ENCODE measurements at places on chromosomes 1 and 21. TPM values are rescaled to one million over a fixed set of nuclear protein-coding genes. Genes with fewer than 3 reads are reported as not detected.

GRCh38 chr1:107875689-107876088 is 89.3 kb downstream of the VAV3 start:
- no peak for DNase-seq
- H3K27ac ChIP-seq: no peak overlapping the region
- peaks cover 8% of the 10 kb centered on the region for H3K4me1 ChIP-seq
- H3K4me3 ChIP-seq: no peak overlapping the region
- no peaks in the 10 kb centered on the region for H3K27me3 ChIP-seq

Gene SNAP47
- 29.2 TPM for total RNA-seq

DNA sequence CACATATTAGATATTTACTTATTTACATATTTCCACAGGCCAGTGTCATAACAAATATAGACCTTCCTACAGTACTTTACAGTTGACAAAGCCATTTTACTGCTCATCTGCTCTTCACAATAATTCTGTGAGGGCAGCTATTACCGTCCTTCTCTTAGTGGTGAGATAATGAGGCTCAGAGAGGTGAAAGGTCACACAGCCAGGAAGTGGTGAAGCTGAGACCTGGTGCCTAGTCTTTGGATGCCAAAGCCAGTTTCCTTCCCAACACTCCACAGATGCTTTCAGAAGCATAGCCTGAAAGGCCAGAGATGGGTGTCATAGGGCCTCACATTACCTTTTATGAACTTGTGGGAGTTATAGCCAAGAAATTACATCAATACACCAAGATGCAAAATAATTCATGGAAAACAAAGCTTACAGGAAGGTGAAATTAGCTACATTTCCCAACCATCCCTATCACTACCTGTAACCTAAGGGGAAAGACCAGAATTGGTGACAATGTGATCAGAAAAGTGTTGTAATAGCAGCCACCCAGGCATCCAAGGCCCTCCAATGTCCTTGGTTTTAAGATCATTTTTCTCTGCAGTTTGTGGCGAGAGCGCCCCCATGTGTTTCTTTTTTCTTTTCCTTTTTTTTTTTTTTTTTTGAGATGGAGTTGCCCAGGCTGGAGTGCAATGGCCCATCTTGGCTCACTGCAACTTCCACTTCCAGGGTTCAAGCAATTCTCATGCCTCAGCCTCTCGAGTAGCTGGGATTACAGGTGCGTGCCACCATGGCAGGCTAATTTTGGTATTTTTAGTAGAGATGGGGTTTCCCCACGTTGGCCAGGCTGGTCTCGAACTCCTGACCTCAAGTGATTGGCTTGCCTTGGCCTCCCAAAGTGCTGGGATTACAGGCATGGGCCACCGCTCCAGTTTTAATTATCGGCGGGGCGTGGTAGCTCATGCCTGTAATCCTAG is 26.5 kb upstream of the RPL11 start:
- H3K27ac ChIP-seq: peak overlapping the region; percentile 38
- peak overlapping the region; percentile 3 for H3K4me3 ChIP-seq
- H3K4me1 ChIP-seq: peaks cover 8% of the 10 kb centered on the region
- H3K36me3 ChIP-seq: no peaks in the 10 kb centered on the region
- peaks cover 3% of the 10 kb centered on the region for H3K27me3 ChIP-seq
- no peak for DNase-seq

Gene LCE1F
- total RNA-seq: not detected

Gene GPA33
- 3.0 TPM for total RNA-seq

DNA sequence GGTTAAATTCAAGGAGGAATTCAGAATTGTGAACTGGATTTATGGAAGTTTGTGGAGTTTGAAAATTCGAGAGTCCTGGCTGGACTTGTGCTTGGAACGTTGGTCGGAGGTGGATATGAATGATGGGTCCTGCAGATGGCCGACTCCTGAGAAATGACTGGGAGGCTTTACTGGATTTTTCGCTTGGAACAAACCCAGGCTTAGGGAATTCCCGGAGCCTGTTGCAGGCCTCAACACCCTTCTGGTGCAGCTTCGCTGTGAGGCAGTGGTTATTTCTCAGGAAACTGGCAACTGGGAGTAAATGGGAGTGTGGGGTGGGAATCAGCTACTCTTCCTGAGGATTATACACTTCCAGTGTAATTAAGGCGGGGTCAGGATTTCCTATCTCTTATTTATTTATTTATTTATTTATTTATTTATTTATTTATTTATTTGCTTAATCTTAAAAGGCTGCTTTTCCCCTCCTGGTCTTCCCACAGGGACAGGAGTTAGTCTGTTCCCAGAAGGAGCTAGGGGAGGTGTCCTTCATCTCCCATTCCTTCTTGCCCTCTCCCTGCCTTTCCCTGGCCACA is 21.1 kb downstream of the MAPKAPK2 start:
- DNase-seq: no peak
- peaks cover 63% of the 10 kb centered on the region for H3K4me1 ChIP-seq
- H3K27me3 ChIP-seq: no peaks in the 10 kb centered on the region
- peaks cover 11% of the 10 kb centered on the region for H3K36me3 ChIP-seq
- H3K27ac ChIP-seq: no peak overlapping the region

Gene S100A5
- total RNA-seq: 2.2 TPM

DNA sequence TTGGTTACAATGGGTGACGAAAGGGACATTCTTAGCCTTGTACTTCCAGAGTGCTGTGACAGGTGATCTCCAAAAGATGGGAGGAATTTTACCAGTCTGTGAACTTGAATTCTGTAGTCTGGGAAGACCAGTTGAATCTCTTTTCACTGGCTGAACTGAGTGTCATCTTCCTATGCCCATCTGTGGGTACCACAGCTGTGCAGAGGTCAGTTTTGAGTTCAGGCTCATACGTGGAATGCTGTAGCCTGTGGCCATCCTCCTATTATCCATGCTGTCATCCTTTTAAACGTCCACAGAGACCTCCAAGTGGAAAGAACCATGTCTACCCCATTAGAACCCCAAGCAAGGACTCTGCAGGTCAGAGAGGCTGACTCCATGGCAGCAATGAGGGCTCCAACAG is 32.1 kb downstream of the TMEM51 start:
- H3K27ac ChIP-seq: no peak overlapping the region
- no peaks in the 10 kb centered on the region for H3K36me3 ChIP-seq
- peaks cover 10% of the 10 kb centered on the region for H3K27me3 ChIP-seq
- peaks cover 2% of the 10 kb centered on the region for H3K4me1 ChIP-seq
- DNase-seq: no peak

DNA sequence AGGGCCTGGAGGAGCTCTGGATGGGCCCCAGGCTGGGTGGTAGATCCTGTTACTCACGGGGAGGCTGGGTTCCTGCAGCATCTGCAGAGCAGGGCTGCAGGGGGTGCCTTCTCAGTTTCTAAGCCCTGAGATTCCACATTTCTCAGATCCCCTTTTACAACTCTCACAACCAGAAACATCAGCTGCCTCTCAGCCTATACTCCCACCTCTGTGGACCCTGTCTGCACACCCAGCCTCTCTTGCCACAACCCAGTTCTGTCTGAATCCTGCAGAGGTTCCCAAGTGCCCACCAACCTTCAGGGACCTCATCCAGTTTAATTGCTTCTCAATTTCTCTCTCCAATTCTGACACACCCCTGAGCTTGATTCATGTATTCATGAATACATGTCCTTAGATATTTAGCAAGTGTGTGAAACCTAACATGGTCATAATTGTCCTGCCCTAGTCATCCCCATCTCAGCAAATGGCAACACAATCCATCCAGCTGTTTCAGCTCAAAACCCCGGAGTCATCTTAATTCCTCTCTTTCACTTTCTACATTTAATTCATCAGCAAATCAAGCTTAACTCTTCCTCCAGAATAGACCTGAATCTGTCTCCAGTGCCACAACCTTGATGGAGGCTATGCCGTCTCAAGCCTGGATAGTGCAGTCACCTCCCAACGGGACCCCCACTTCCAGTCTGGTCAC is 57.0 kb upstream of the NEK2 start:
- H3K4me3 ChIP-seq: no peak overlapping the region
- no peaks in the 10 kb centered on the region for H3K36me3 ChIP-seq
- no peak for DNase-seq
- peaks cover 2% of the 10 kb centered on the region for H3K27me3 ChIP-seq
- no peak overlapping the region for H3K27ac ChIP-seq
- peaks cover 2% of the 10 kb centered on the region for H3K4me1 ChIP-seq

GRCh38 chr1:12505639-12506280 is 112.2 kb downstream of the DHRS3 start:
- no peak overlapping the region for H3K4me3 ChIP-seq
- peaks cover 20% of the 10 kb centered on the region for H3K4me1 ChIP-seq
- H3K36me3 ChIP-seq: peaks cover 21% of the 10 kb centered on the region
- H3K27me3 ChIP-seq: no peaks in the 10 kb centered on the region

- H3K4me1 ChIP-seq: peaks cover 8% of the 10 kb centered on the region
- no peaks in the 10 kb centered on the region for H3K27me3 ChIP-seq
- no peak for DNase-seq
- H3K4me3 ChIP-seq: peak overlapping the region; percentile 17
- H3K36me3 ChIP-seq: peaks cover 23% of the 10 kb centered on the region
These were observed 203.2 kb downstream of the APP start for GRCh38 chr21:25967181-25967900.

Gene PADI1
- total RNA-seq: not detected

DNA sequence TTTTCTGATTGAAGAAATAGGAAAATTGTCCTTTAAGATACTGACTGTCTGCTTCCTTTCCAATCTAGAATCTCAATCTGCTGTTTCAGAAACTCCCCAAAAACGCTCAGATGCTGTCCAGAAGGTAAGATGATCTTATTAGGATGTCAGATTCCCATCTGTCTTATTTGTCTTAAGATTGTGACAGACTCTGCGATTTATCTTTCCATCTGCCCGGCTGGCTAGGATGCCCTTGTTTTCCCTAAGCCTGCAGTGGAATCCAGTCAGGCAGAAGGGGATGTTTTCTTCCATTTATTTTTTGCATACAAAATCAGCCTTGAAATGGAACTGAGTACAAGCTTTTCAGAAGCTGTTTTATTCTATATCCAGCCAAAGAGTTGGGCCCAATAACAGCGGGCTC is 96.5 kb downstream of the FMN2 start:
- no peak for DNase-seq
- no peak overlapping the region for H3K4me3 ChIP-seq
- H3K27ac ChIP-seq: no peak overlapping the region
- H3K27me3 ChIP-seq: peaks cover 4% of the 10 kb centered on the region
- H3K4me1 ChIP-seq: no peaks in the 10 kb centered on the region

- H3K36me3 ChIP-seq: peaks cover 10% of the 10 kb centered on the region
- no peaks in the 10 kb centered on the region for H3K4me1 ChIP-seq
- no peak overlapping the region for H3K4me3 ChIP-seq
- no peak for DNase-seq
These were observed 38.4 kb downstream of the ACBD3 start for GRCh38 chr1:226148121-226148648.

Gene HCRTR1
- not detected for total RNA-seq

Gene HCN3
- 5.0 TPM for total RNA-seq

Gene GLRX2
- 18.0 TPM for total RNA-seq

Gene OR14K1
- total RNA-seq: not detected

Gene KRTAP13-2
- not detected for total RNA-seq

Gene GTF2B
- 40.2 TPM for total RNA-seq

DNA sequence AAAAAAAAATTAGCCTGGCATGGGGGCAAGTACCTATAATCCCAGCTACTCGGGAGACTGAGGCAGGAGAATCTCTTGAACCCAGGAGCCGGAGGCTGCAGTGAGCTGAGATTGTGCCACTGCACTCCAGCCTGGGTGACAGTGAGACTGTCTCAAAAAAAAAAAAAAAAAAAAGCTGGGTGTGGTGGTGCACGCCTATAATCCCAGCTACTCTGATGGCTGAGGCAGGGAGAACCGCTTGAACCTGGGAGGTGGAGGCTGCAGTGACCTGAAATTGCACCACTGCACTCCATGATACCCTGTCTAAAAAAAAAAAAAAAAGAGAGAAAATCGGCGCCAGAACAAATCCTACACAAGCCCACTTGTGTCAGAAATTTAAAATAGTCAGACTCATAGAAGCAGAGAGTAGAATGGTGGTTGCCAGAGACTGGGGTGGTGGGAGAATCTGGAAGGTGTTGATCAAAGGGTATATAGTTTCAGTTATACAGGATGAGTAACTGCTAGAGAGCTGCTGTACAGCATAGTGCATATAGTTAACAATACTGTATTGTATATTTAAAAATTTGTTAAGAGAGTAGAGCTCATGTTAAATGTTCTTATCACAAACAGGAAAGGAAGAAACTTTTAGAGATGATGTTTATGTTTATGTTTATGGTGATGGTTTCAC is 9.6 kb downstream of the DIP2A start:
- H3K4me1 ChIP-seq: peaks cover 20% of the 10 kb centered on the region
- peaks cover 20% of the 10 kb centered on the region for H3K36me3 ChIP-seq
- H3K27ac ChIP-seq: no peak overlapping the region
- no peaks in the 10 kb centered on the region for H3K27me3 ChIP-seq
- no peak for DNase-seq

GRCh38 chr1:226093621-226094020 is 31.1 kb downstream of the H3-3A start:
- H3K4me1 ChIP-seq: no peaks in the 10 kb centered on the region
- DNase-seq: peak; percentile 7
- no peak overlapping the region for H3K4me3 ChIP-seq
- no peaks in the 10 kb centered on the region for H3K36me3 ChIP-seq
- no peak overlapping the region for H3K27ac ChIP-seq
- peaks cover 22% of the 10 kb centered on the region for H3K27me3 ChIP-seq

DNA sequence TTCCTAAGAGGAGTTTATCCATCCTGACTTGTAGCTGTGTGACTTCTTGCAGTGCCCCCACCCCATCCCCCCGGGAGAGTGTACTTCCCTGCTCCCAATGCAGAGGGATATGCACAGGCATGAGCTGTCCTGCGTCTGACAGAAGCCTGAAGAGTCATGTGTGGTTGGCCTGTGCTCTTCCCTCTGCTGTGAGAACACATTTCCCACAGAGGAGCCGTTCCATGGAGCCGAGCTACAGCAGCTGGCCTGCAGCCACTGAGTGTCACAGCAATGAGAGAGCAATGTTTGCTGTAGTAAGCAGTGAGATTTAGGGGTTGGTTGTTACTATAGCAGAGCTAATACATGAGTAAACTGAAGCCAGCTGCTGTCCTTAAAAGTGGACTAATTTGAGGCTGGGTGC is 22.0 kb downstream of the PARS2 start:
- no peak overlapping the region for H3K4me3 ChIP-seq
- H3K27ac ChIP-seq: no peak overlapping the region
- no peak for DNase-seq
- no peaks in the 10 kb centered on the region for H3K4me1 ChIP-seq
- no peaks in the 10 kb centered on the region for H3K27me3 ChIP-seq

Gene HAPLN2
- total RNA-seq: not detected

- peaks cover 7% of the 10 kb centered on the region for H3K4me1 ChIP-seq
- DNase-seq: no peak
- no peak overlapping the region for H3K4me3 ChIP-seq
- no peaks in the 10 kb centered on the region for H3K27me3 ChIP-seq
These were observed 17.3 kb downstream of the PDC start for GRCh38 chr1:186443638-186444037.

- no peak for DNase-seq
- peaks cover 39% of the 10 kb centered on the region for H3K4me1 ChIP-seq
- no peaks in the 10 kb centered on the region for H3K27me3 ChIP-seq
- H3K4me3 ChIP-seq: peak overlapping the region; percentile 96
- H3K27ac ChIP-seq: peak overlapping the region; percentile 69
These were observed 3.8 kb downstream of the DR1 start for GRCh38 chr1:93349231-93350135.

Gene SPRR1A
- not detected for total RNA-seq
